HuH-7 (cell line): ENCODE measurements at places on chromosomes 2 and 18.
A peak's percentile ranks its signal among the peaks of the same experiment; 100 is the strongest.

- no peak for DNase-seq
These were observed 27.8 kb upstream of the NETO1 start for GRCh38 chr18:72895548-72895947.

DNA sequence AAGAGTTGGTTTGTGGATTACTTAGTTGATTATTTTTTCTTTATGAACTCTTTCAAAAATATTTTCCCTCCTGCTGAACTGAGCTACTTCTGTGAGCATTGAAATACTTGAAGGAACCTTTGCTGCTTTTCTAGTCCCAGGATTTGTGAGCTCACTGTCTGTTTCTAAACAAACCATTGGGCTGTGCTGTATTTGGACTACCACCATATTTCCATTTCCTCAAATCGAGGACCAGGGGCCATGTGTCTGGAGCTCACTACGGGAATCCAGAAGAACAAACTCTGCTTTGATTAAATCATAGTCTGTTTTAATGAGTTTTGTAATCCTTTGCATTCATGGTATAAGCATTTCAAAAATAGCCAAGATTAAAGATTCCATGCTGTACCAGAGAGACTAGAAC is 1.3 kb downstream of the MRPL33 start:
- DNase-seq, result no peak

DNA sequence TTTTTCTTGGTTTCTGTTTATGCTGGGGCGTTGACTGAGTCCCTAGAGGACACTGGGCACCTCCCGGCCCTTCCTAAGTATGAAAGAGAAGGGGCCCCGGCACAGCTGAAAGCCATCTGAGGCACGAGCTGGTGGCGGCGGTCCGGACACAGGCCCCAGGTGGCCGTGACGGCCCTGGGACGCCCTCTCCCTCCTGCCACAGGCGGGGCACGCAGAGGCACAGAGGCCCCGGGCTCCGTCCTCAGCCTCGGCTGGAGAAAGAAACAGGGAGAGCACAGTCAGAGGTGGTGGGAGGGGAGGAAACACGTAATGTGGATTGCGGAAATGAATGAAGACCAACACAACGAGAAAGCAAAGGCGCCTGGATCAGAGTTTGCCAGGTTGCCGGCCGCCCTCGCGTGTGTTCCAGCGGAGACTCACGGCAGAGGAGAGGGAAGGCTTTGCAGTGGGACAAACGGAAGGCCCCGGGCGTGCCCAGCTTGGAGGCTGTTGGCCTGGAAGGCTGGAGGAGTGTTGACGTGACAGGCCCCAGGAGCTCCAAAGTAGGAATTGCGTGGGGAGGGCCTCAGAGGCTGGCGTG is 119.1 kb downstream of the PTGR3 start:
- peak; percentile 85 for DNase-seq

DNA sequence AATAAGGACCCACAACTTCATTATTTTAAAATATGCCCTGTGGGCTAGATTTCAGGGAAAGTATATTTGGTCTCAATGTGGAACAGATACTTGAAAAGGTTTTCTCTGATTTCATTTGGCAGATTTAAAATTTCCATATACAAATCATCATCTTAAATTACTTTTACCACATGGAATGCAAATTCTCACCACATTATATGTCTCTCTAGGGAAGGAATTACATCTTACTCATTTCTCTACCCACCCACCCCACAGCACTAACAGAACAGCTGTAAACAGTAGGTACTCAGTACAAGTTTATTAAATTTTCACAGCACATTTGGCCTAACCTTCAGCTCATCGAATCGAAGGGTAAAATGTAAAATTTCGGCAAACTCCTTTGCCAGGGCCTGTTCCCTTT is 104.0 kb downstream of the CYRIA start:
- no peak for DNase-seq

GRCh38 chr2:12585784-12586183 is 131.0 kb upstream of the TRIB2 start:
- no peak for DNase-seq

DNA sequence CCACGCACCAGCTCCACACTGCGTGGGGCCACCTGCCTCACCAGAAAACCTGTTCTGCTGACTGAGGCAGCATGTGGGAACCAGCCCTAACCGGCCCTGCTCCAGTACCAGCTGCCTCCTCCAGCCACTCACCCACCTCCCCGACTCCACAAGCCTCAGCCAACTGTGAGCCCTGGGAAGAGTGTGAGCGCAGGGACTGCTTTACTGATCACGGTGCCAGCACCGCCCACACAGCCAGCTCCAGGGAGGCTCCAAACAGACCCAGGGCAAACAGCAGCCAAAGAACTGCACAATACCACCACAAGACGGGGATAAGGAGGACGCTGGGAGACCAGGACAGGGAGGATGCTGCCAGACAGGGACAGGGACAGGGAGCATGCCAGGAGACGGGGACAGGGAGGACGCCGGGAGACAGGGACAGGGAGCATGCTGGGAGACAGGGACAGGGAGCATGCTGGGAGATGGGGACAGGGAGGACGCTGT is 28.4 kb downstream of the EIPR1 start:
- no peak for DNase-seq
